Vagina (tissue), 2 donors: ENCODE measurements at places on chromosomes 12 and 14.

- DNase-seq: no peak
These were observed 133.1 kb downstream of the PRIMA1 start for GRCh38 chr14:93655078-93655750.

DNA sequence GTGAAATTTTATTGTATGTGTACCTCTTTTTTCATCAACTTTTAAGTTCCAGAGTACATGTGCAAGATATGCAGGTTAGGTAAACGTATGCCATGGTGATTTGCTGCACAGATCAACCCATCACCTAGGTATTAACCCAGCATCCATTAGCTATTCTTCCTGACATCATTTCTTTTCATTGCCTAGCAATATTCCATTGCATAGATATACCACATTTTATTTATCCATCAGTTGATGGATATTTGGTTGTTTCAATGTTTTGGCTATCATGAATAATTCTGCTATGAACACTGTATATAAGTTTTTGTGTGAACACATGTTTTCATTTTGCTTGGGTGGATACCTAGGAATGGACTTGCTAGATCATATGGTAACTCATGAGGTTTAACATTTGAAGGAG is 439.9 kb upstream of the SOX5 start:
- no peak for DNase-seq

- no peak for DNase-seq
These were observed 17.3 kb downstream of the KLRK1 start for GRCh38 chr12:10372559-10372958.

- DNase-seq: no peak
These were observed 17.4 kb downstream of the GALNT4 start for GRCh38 chr12:89507015-89507824.

DNA sequence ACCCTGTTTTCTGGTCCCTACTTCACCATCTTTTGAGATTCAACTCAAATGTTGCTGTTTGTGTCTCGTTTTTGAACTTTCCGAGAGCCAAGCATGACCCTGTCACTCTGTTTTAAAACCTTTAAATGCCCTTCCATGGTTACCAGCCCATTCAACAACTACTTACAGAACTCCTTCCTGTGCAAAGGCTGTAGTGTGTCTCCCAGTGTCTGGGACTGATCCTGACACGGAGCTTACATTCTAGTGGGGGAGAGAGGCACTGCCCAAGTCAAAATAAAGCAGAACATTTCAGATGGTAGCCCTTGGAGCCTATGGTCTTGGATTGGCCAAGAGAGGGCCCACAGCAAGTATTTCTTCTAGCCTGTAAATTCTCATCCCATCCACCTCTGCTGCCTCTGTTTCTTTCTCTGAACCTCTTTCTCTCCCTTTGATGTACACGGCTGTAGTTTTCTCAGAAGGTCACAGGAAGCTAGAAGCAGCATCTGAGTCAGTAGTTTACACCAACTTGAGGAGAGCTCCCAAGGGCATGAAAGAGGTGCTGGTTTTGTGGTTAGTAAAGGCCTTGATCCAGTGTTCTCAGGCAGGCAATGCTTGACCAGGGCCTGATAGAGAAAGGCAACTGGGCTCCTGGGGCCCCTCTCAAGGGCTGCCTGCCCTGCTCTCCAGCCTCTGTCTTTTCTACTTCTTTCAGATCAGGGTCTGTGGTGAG is 42.3 kb upstream of the SLC24A4 start:
- no peak for DNase-seq

DNA sequence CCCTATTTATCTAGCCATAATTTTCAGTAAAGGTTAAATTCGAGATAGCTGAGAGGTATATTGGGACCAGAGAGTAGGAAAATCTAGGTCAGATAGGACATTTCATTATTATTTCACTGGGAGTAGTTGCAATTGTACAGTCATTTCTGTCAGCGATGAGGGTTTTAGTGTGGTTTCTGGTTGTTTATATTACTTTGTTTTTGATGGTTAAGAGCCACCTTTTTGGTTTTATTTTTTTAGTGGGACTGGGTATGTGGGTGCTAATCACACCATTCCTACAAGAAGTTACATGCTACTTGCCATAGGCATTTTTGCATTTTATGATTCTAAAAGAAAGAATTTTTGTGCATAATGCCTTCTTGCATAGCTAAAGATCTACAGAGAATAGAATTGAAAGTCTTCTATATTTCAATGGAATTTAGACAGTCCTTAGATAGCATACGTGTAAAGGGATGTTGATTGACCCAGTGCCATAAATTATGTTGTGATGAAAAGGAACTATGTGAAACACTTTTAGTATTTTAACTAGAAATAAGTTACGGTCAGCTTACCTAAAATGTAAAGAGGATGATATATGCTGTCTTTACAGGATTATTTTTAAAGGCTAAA is 85.2 kb downstream of the KTN1 start:
- no peak for DNase-seq

DNA sequence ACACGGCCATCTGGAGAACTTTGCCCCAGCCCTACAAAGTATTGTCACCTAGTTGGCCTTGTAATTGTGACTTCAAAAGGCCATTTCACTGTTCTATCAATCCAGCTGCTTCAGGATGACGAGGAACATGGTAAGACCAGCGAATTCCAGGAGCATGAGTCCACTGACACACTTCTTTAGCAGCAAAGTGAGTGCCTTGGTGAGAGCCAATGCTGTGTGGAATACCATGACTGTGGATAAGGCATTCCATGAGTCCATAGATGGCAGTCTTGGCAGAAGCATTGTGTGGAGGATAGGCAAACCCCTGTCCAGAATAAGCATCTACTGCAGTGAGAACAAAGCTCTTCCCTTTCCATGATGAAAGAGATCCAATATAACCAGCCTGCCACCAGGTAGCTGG is 1009.1 kb upstream of the USP15 start:
- DNase-seq: no peak

DNA sequence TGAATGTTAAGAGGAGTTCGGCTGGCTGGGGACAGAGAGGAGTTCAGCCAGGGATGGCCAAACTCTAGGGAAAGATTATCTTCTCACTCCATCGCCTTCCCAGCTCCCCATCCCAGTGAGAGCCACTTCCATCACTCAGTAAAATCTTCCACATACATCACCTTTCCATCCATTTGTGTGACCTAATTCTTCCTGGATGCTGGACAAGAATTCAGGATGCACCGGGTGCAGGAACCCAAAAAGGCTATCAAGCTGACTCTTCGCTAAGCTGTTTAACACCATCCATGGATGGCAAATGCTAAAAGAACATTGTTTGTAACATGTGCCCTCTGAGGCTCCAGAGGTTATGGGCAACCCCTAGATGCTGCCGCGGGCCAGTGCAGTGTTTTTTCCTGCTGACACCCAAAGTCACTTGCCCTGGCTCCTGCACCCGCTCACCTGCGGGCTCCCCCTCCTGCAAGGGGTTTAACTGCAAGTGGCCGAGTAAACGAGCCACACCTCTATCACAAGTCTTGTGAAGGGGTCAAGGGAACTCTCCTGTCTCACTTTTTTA is 216.0 kb upstream of the NPAS3 start:
- DNase-seq: no peak

GRCh38 chr12:98594050-98594835 is 757 bp downstream of the SLC25A3 start:
- no peak for DNase-seq

DNA sequence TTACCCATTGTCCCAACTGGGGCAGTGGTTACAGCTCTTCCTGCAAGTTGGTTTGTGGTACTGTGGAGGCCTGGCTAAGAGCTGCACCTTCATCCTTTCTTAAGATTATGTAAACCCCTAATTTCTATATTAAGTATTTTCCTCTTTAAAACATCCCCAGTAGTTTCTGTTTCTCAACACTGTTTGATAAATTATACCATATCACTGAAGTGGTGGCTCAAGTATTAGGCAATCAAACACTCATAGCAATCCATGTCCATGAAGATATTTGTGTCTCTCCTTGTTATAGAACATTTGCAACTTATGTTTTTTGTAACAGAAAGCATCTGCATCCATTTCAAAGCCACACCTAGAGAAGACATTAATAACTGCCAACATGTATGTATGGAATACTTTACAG is 31.8 kb downstream of the ATXN3 start:
- no peak for DNase-seq

- DNase-seq: no peak
These were observed 17.1 kb downstream of the INSM2 start for GRCh38 chr14:35551081-35551480.

- DNase-seq: no peak
These were observed 108.0 kb downstream of the LIN7A start for GRCh38 chr12:80829767-80830166.

DNA sequence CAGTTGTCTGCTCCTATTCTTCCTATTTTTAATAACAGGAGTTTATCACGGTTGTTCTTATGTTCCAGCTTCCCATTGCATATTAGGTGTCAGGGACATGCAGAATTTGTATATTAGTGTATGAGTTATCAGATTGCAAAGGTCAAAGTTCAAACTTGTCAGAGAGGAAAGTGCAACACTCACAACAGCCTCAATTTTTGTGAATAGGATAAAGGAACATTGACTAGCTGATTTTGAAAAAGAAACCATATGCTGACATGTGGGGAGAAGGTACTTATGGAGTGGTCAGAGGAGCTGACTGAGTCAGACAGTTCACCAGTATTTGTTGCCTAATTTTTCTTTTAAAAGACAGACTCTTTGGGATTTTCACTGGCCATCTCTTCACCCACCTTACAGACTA is 222.1 kb downstream of the C12orf50 start:
- DNase-seq: no peak

DNA sequence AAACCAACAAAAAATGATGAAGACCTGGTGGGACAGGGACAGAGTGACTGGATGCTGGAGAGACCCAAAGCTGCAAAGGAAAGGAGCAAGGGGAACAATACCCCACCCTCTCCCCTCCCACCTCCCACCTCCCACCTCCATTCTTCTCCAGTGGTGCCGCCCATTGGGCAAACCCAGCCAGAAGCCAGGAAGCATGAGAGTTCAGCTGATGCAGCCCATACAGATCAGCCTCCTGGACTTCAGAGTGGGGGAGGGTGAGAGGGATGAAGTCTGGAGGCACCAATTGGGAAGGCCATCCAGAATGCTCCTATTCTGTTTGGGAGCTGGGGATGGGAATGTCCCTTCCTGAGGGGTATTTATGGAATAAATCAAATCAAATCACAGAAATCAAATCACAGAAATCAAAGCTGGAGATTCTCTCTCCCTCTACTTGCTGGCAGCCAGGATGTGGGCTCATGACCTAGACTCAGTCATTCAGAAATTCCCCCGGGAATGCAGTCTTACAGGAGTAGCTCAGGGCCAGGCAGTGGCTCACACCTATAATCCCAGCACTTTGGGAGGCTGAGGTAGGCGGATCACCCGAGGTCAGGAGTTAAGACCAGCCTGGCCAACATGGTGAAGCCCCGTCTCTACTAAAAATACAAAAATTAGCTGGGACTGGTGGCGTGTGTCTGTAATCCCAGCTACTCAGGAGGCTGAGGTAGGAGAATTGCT is 31.1 kb downstream of the IRF2BPL start:
- no peak for DNase-seq

- no peak for DNase-seq
These were observed 23.5 kb downstream of the ATG14 start for GRCh38 chr14:55388160-55388559.

GRCh38 chr14:74347097-74347794 is 1.0 kb upstream of the VRTN start:
- no peak for DNase-seq

DNA sequence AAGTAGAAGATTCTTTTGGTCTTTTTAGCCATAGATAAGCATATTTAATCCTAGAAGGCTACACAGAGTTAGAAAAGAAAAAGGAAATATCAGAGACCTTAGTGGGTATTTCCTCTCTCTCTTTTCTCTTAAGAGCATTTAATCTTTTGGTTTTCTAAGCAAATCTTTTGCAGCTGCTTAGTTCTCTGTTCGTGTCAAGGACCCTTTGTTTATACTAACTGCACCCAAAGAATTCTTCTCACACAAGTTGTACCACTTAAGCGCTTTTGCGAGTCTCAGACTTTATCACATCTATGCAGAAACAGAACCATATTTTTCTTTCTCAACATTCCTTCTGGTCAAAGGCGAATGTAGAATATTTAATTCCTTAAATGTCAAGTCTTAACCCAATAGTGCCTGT is 17.9 kb upstream of the NID2 start:
- DNase-seq: no peak

- no peak for DNase-seq
These were observed 32.9 kb upstream of the IFT81 start for GRCh38 chr12:110091136-110091711.

GRCh38 chr12:50287271-50287670 is 4.0 kb upstream of the LIMA1 start:
- no peak for DNase-seq

DNA sequence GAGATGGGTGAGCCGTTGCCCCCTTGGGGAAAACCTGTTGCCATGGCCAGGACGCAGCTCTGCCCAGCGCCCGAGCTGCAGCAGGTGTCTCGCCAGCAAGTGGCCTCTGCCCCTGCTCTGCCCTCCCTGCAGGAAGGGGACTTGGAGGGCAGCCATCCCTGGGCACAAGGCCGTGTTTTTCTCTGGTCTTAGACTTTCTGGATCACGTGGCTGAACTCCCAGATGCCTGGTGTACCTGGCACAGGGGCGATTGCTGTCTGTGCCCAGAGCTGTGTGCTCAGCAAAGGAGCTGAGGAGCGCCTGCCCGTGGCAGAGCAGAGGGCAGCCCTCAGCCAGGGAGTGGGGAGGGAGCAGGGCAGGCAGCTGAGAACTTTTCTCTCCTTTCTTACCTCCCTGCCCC is 38.0 kb downstream of the TMEM63C start:
- no peak for DNase-seq
